ENCODE measurements at places on chromosomes 7 and 10.

GRCh38 chr10:66852811-66853210 lies 73.0 kb upstream of the LRRTM3 start:
- no peak overlapping the region for H3K27ac ChIP-seq
- no peaks in the 10 kb centered on the region for H3K4me1 ChIP-seq
- H3K4me3 ChIP-seq, result no peak overlapping the region

GRCh38 chr7:30493228-30493627 lies 11.4 kb downstream of the GGCT start:
- no peak for DNase-seq
- no peaks in the 10 kb centered on the region for H3K36me3 ChIP-seq
- H3K27me3 ChIP-seq, result no peaks in the 10 kb centered on the region
- H3K4me3 ChIP-seq, result no peak overlapping the region
- no peaks in the 10 kb centered on the region for H3K4me1 ChIP-seq
- no peak overlapping the region for H3K27ac ChIP-seq

GRCh38 chr10:60828489-60828852 lies 50.2 kb downstream of the CDK1 start:
- no peak overlapping the region for H3K27ac ChIP-seq
- no peaks in the 10 kb centered on the region for H3K27me3 ChIP-seq

GRCh38 chr7:80334196-80334595 lies 177.7 kb downstream of the GNAT3 start:
- peak; percentile 21 for DNase-seq
- H3K27ac ChIP-seq, result no peak overlapping the region
- peaks cover 8% of the 10 kb centered on the region for H3K4me1 ChIP-seq
- no peaks in the 10 kb centered on the region for H3K36me3 ChIP-seq
- no peaks in the 10 kb centered on the region for H3K27me3 ChIP-seq

DNA sequence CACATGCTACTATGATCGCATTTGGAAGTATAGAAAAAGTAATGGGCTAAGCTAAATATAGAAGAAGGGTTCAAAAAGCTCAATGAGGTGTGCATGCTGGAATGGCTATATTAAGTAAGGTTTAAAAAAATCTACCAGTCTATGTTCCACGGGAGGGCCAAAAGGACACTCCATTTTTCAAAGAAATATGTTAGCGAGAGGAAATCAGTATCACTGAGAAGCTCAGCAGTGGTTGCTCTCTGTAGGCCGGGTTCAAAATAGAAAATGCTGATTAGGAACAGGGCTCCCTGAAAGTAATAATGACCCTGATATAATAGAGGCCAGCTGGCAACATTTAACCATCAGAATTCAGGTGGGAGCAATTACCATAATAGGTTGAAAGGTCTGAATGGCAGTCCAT lies 224.5 kb upstream of the SEMA3E start:
- no peak for DNase-seq
- no peak overlapping the region for H3K4me3 ChIP-seq
- no peaks in the 10 kb centered on the region for H3K36me3 ChIP-seq
- no peaks in the 10 kb centered on the region for H3K27me3 ChIP-seq

DNA sequence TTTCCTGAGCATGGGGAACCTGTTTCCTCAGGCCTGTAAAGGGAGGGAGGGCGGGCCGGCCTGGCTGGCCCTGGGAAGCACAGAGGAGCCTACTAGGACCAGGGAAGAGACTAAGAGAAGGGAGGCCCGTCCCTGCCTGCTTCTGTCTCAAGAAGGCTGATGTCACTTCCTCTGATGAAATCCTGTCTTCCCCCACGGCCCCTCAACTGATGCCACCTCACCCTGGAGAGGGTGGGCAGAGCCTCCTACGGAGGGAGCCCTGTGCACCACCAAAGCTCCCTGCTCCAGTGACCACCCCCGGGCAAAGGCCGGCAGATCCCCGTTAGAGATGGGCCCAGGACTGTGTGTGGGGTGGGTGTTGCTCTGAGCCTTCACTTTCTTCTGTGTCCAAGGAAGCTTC lies 1.0 kb upstream of the PILRA start:
- H3K27me3 ChIP-seq, result no peaks in the 10 kb centered on the region
- H3K4me3 ChIP-seq, result no peak overlapping the region
- H3K36me3 ChIP-seq, result no peaks in the 10 kb centered on the region
- H3K27ac ChIP-seq, result no peak overlapping the region
- no peak for DNase-seq

- H3K27me3 ChIP-seq, result no peaks in the 10 kb centered on the region
- no peaks in the 10 kb centered on the region for H3K36me3 ChIP-seq
- DNase-seq, result no peak
- no peaks in the 10 kb centered on the region for H3K4me1 ChIP-seq
- no peak overlapping the region for H3K27ac ChIP-seq
Observed at GRCh38 chr7:131302446-131302845, 25.2 kb upstream of the MKLN1 start.

- no peak overlapping the region for H3K4me3 ChIP-seq
- H3K27ac ChIP-seq, result no peak overlapping the region
- no peaks in the 10 kb centered on the region for H3K36me3 ChIP-seq
- no peaks in the 10 kb centered on the region for H3K4me1 ChIP-seq
- H3K27me3 ChIP-seq, result no peaks in the 10 kb centered on the region
- DNase-seq, result peak; percentile 7
Observed at GRCh38 chr10:130043491-130043890, 67.1 kb downstream of the C10orf143 start.

- no peak for DNase-seq
- no peaks in the 10 kb centered on the region for H3K4me1 ChIP-seq
- no peak overlapping the region for H3K4me3 ChIP-seq
- no peaks in the 10 kb centered on the region for H3K36me3 ChIP-seq
Observed at GRCh38 chr10:100282907-100283306, 3.6 kb downstream of the BLOC1S2 start.

DNA sequence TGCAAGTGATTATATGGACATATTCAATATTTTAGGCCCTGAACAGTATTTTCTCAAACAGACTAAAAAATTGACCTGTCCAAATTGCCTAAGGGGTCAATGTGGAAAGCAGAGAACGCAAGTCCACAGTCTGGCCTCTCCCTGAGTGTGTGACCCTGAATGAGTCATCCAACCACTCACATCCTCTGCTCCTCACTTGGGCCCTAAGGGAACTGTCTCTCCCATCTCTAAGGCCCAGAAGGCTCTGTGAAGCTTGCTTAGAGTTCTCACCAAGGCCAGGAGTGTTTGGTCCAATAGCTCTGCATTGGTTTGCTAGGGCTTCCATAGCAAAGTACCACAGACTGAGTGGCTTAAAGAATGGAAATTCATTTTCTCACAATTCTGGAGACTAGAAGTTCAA lies 155.1 kb downstream of the LSM5 start:
- H3K36me3 ChIP-seq, result no peaks in the 10 kb centered on the region
- DNase-seq, result no peak
- no peak overlapping the region for H3K27ac ChIP-seq
- no peak overlapping the region for H3K4me3 ChIP-seq

DNA sequence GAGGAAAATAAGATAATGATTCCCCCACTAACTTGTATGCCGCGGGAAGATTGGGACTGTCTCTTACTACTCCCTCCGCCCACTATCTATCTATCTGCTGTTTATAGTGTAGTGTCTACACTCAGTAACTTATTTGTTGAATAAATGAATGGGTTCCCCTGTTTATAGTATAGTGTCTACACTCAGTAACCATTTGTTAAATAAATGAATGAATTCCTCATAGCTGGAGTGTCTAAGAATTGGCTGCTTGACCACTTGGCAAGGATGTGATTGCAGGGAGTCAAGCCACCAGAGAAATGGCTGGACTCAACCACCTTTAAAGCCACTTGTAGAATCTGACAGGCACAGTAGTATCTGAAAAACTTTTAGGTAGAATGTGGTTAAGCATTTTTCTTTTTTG lies 147.1 kb downstream of the TRIL start:
- no peak overlapping the region for H3K4me3 ChIP-seq
- H3K27ac ChIP-seq, result no peak overlapping the region
- no peaks in the 10 kb centered on the region for H3K27me3 ChIP-seq
- no peak for DNase-seq
- no peaks in the 10 kb centered on the region for H3K36me3 ChIP-seq

DNA sequence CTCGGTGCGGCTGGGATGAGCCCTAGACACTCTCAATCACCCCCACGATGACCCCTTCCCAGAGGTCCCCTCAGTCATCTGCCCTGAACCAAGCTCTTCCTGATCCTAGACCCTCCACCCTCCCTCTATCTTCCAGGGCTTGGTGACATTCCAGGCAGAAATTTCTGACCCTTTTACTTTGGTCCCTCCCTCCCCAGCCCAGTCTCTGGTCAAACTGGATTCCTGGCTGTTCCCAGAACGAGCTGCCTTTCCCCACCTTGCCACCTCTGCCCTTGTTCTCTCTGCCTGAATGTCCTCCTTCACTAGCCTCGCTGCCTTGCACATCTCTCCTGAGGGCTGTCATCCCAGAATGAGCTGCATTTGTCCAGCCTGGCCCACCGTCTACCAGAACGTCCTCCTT lies 1.3 kb upstream of the CLDN4 start:
- peaks cover 9% of the 10 kb centered on the region for H3K4me1 ChIP-seq
- no peaks in the 10 kb centered on the region for H3K27me3 ChIP-seq
- DNase-seq, result peak; percentile 62
- H3K4me3 ChIP-seq, result peak overlapping the region; percentile 50

DNA sequence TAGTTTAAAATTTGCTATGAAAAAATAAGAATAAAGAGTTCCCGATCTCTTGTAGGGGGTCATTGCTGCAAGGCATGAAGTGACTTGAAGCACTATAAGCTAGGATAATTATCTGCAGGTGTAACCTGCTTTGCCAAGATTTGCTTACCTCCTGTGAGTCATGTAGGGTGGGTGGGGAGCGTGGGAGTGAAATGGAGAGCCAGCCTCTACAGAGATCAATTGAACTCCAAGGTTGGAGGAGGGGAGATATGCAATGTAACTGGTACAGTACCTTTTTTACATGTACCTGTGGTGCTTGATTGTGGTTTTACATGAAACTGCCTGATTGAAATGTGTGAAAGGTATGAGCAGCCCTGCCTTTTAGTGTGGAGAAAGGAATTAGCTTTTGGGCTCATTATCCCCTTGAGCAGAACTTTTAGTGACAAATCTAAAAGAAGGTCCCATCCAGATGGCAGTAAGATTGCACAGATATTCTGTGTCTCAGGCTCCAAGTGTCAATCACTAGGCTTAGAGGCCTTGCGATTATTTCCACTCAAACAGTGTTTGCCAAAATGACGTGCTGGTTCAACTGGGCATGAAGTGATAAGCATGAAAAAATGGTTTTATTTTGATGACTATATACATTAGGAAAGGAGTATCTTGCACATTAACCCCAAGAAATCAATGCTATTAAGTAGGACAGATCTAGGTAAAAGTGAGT lies 138.6 kb upstream of the GRB10 start:
- H3K27ac ChIP-seq, result no peak overlapping the region
- no peaks in the 10 kb centered on the region for H3K27me3 ChIP-seq
- H3K36me3 ChIP-seq, result no peaks in the 10 kb centered on the region
- DNase-seq, result no peak
- H3K4me1 ChIP-seq, result no peaks in the 10 kb centered on the region
- H3K4me3 ChIP-seq, result no peak overlapping the region

- no peak overlapping the region for H3K27ac ChIP-seq
- no peaks in the 10 kb centered on the region for H3K27me3 ChIP-seq
- DNase-seq, result no peak
- H3K36me3 ChIP-seq, result no peaks in the 10 kb centered on the region
- H3K4me1 ChIP-seq, result peaks cover 5% of the 10 kb centered on the region
- H3K4me3 ChIP-seq, result no peak overlapping the region
Observed at GRCh38 chr7:151728746-151729145, 148.2 kb downstream of the PRKAG2 start.

DNA sequence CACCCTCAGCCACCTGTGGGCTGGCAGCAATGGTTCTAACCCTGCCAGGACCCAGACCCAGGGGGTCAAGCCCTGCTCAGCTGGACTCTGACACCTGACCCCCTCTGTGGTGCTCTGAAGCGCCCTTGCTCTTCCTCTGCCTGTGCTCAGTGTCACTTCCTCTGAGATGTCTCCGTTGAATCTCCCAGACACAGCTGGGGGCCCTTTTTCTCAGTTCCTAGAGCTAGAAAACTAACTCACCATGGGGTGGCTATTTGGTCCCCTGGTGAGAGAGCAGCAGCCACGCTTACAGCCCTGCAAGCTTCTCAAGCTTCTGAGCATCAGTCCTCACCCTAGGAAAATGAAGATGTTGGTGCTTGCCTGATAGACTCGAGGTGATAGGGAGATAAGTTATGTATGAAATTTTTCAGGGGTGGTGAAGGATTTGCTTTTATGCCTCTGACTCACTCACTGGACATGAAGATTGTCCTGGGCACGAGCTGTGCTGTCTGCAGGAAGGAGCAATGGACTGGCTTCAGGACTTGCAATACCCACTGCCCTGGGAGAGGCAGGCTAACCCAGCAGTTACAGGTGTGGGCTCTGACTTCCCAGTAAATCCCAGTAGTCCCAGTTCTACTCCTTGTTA lies 29.6 kb downstream of the COL13A1 start:
- no peak for DNase-seq
- no peak overlapping the region for H3K4me3 ChIP-seq
- no peaks in the 10 kb centered on the region for H3K27me3 ChIP-seq

- H3K4me3 ChIP-seq, result no peak overlapping the region
- H3K36me3 ChIP-seq, result no peaks in the 10 kb centered on the region
- DNase-seq, result peak; percentile 7
- no peaks in the 10 kb centered on the region for H3K4me1 ChIP-seq
- no peaks in the 10 kb centered on the region for H3K27me3 ChIP-seq
Observed at GRCh38 chr7:45980181-45980905, 59.3 kb upstream of the IGFBP3 start.

DNA sequence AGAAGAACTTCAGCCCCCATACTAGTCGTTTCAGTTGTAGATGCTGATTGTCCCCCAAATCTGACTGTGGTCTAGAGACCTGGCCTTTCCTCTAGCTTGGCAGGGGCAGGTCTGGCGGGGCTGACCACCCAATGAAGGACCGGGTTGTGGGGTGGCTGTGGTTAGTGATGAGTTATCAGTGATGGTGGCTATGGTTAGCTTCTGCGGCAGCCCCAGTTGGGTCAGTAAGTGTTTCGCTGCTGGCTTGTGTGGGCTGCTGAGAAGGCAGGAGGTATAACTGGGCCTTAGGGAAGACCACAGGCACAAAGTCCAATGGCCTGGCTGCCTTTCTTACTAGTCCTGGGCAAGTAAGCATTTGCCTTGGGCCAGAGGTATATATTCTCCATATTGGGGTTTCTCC lies 21.3 kb downstream of the VWA2 start:
- no peak overlapping the region for H3K4me3 ChIP-seq
- H3K27ac ChIP-seq, result peak overlapping the region; percentile 42
- no peaks in the 10 kb centered on the region for H3K4me1 ChIP-seq
- no peak for DNase-seq
- H3K36me3 ChIP-seq, result no peaks in the 10 kb centered on the region

- H3K4me1 ChIP-seq, result peaks cover 5% of the 10 kb centered on the region
- peaks cover 12% of the 10 kb centered on the region for H3K27me3 ChIP-seq
- DNase-seq, result no peak
- no peak overlapping the region for H3K27ac ChIP-seq
Observed at GRCh38 chr10:70445718-70446657, 4.5 kb upstream of the NODAL start.

GRCh38 chr7:49497471-49497870 lies 276.0 kb upstream of the VWC2 start:
- H3K27ac ChIP-seq, result no peak overlapping the region
- no peak overlapping the region for H3K4me3 ChIP-seq
- no peak for DNase-seq
- H3K4me1 ChIP-seq, result no peaks in the 10 kb centered on the region
- no peaks in the 10 kb centered on the region for H3K27me3 ChIP-seq

GRCh38 chr7:152607007-152607406 lies 68.9 kb downstream of the XRCC2 start:
- no peak for DNase-seq
- no peaks in the 10 kb centered on the region for H3K27me3 ChIP-seq
